NCI-H345 (cell line): ENCODE measurements at places on chromosomes 2 and 18.

- DNase-seq, result no peak
These were observed 184.9 kb downstream of the UBE2E3 start for GRCh38 chr2:181165199-181165868.

DNA sequence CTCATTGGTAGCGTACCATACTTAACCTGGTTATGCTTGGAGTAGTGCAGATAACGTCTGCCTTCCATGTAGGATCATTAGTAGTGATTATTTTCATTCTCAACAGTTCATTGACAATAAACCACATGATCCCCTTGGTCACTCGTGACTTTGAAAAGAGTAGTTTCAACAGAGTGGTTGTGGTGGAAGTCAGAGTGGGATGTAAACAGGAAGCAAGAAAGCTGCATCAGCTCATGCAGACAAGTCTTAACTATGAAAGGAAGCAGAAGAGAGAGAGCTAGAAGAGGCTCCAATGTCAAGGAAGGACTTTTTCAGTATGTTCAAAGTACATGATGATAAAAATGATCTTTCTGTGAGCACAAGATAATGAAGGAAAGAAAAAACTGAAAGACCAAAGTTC lies 287.4 kb downstream of the MBD2 start:
- DNase-seq, result no peak

GRCh38 chr18:59005262-59005661 lies 134.4 kb upstream of the SEC11C start:
- no peak for DNase-seq

DNA sequence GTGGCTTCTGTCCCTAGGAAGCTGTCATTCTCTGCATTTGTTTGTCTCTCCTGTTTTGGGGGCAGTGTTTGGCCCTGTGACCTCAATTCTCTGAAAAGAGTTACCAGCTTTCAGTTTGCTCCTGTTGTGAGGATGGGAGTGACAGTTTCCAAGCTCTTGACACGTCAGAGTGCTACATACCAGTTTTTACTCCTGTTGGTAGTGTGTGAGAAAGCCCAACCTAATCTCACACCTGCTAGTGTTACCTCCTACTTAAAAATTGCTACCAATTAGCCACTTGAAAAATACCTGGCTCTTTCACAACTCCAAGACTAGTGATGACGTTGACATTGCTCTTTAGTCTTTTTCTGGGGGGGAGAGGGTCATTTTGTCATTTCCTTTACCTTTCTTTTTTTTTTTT lies 14.1 kb downstream of the SKA1 start:
- no peak for DNase-seq

DNA sequence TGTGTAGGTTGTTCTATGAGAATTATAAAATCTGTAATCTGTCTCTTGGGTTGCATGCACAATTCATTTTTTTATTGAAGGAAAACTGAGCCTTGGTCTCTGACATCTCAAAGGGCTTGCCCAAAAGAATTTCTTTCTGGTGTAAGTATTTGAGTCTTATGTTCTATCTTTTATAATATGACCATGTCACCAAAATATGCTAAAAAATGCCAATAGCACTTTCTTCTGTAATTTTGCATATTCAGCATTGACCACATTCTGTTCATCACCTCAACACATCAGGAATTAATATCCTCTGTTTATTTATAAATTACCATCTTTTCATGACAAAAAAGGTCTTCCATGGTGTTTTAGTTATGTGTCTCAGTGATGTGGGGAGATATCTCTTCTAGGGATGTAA lies 268.7 kb upstream of the TCF4 start:
- no peak for DNase-seq

DNA sequence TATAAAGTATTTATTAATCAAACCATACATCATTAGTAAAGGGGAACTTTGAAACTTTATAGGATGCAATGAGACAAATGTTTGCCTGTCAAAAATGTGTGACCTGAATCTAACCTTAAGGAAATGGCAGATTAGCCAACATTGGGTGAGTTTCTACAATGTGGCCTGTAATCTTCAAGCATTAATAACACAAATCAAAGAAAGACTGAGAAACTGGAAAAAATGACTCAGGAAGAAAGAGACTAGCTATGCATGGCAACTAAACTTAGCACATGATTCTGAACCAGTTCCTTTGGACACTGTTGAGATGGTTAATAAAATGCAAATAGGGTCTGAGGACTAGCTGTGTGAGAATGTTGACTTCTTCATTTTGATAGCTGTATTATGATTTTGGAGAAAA lies 628.6 kb upstream of the ID2 start:
- DNase-seq, result no peak

DNA sequence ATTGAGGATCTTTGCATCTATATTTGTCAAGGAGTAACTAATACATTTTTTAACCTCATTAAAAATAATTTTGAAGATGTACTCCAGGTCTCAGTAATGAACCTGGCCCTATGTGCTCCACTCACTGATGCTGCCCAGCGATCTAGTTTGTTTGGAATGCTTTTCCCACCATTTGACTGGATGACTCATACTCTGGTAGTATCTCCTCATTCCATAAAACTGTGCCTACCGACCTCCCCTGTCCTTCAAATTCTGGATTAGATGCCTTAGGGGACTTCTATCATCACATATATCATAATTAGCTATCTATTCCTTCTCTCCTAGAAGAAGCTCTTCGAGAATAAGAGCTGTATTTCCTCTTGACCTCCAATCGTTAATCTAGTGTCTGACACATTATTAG lies 83.8 kb downstream of the FAM117B start:
- no peak for DNase-seq

DNA sequence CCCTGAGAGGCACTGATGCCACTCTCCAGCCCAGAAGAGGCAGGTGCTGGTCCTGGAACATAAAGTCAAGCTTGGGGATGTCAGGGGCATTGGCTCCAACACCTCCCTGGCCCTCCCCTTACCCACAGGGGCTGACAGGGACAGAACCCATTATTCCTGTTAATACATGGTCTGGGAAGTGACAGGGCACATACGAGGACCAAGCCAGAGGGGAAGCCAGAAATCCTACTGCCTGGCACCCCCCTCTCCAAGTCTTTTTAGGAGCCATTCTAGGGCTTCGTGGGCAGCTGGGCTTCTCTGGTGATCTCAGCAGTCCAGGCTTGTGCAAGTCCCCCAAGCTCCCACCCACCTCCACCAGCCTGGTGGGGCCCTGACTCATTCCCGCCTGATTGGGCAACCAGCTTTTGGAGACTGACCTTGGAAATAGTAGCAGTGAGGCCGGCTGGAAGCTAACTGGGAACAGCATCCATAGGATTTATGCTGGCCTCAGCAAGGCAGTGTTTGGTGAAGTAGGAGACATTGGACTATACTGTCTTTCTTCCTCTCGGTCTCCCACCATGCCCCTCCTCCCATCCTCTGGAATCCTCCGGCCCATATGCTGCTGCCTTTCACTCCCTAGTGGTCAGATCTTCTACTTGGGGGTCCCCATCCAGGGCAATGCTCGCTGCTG lies 86.4 kb upstream of the HK2 start:
- no peak for DNase-seq

- no peak for DNase-seq
These were observed 100.1 kb downstream of the NAB1 start for GRCh38 chr2:190748966-190749365.

GRCh38 chr2:932320-933115 lies 18.1 kb upstream of the SNTG2 start:
- no peak for DNase-seq
